GM12865 (cell line): ENCODE measurements at places on chromosomes 11 and 22.
A peak's percentile ranks its signal among the peaks of the same experiment; 100 is the strongest.

GRCh38 chr11:3638513-3638912 is 3.3 kb downstream of the ART5 start:
- DNase-seq, result no peak

GRCh38 chr11:125167292-125167953 is 2.9 kb downstream of the PKNOX2 start:
- DNase-seq, result no peak

GRCh38 chr11:31877083-31877482 is 66.0 kb upstream of the PAX6 start:
- DNase-seq, result no peak

GRCh38 chr22:36540867-36541642 is 12.1 kb upstream of the EIF3D start:
- DNase-seq, result no peak

DNA sequence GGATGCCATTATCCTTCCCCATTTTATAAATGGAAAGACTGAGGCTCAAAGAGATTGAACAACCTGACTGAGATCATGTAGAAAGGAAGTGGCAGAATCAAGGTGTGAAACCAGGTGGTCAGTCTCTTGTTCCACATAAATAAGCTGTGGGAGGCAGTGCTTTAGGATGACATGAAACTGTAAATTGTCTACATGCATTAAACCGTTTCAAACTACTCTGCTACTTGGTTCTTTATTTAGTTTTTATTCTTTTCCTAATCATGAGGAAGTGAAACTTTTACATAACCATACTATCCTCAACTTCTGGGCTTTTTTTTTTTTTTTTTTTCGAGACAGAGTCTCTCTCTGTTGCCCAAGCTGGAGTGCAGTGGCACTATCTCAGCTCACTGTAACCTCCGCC is 34.9 kb downstream of the CADM1 start:
- DNase-seq, result peak; percentile 47
